ENCODE measurements at places on chromosomes 6 and 20.

- peaks cover 15% of the 10 kb centered on the region for H3K27me3 ChIP-seq
- H3K4me3 ChIP-seq: no peak overlapping the region
- H3K4me1 ChIP-seq: peaks cover 18% of the 10 kb centered on the region
- no peak for DNase-seq
- H3K36me3 ChIP-seq: no peaks in the 10 kb centered on the region
These were observed 6.9 kb downstream of the SNAP25 start for GRCh38 chr20:10225439-10226060.

DNA sequence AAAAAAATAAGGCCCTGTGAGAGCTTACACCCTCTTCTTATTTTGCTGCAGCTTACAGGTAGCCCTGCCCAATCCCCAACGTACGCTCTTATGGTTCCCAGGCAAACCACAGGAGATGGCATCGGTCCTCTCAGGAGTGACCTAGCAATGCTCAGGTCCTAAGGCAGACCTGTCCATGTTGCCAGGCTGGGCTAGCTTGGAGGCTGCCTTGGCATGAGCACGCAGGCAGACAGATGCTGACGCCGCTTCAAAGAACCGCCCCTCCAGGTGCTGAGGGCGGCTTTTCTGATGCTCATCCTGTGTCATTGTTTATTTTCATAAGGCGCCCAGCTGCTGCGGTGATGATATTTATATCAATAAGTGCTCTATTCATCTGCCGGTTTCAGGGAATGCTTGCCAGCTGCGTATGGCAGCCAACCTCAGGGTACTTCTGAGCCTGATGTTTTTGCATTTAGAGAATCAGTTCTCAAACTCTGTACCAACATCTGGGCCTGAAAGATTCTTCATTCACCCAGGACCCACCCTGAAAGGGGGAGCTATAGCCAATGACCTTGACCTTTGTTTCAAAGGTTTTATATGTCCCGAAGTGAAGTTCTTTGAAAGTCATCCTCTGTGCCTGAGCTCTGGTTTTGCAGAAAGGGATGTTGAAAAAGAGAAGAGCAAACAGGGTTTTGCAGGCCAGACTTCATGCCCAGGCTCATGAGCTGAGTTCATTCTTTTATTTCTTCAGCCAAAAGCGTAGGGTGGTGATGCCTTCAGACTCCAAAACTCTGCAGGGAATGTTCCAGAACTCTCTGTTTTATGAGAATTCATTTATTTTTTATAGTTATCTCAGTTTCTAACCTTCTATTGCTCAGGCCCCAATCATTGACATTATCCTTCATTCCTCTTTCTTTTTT, 475.6 kb upstream of the CHD6 start:
- no peak overlapping the region for H3K27ac ChIP-seq
- peaks cover 71% of the 10 kb centered on the region for H3K27me3 ChIP-seq
- H3K4me1 ChIP-seq: no peaks in the 10 kb centered on the region
- H3K4me3 ChIP-seq: no peak overlapping the region
- DNase-seq: no peak

DNA sequence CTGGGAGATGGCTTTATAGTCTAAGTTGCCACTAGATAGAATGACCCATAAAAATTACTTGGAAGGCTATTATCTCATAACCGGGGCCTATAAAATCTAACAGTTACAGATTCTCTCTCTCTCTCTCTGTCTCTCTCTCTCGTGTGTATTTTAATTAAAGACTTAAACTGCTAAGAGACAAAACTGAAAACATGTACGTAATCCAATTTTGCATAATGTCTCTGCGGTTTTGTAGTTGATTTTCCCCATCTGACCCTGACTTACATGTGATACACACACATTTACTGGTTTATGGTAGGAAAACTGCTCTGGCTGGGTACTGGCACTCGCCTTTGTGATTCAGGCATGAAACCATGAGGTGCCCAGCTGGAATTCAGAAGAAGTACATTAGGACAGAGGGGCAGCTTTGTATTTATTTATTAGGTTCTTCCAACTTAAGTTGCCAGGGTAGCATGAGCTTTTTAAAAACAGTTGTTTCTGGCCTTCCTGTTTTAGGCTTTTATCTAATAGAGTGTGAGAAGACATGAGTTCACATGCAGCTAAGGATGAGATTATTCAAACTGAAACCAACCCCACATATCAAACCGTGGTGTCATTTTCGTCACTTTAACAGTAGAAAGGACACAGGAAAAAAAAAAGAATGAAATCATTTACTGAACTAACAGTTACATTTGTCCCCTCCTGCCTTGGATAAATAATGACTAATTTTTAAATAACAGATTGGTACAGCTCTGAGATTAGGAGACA, 182.5 kb downstream of the GMPR start:
- H3K4me1 ChIP-seq: no peaks in the 10 kb centered on the region
- no peaks in the 10 kb centered on the region for H3K36me3 ChIP-seq
- no peaks in the 10 kb centered on the region for H3K27me3 ChIP-seq
- no peak overlapping the region for H3K27ac ChIP-seq

DNA sequence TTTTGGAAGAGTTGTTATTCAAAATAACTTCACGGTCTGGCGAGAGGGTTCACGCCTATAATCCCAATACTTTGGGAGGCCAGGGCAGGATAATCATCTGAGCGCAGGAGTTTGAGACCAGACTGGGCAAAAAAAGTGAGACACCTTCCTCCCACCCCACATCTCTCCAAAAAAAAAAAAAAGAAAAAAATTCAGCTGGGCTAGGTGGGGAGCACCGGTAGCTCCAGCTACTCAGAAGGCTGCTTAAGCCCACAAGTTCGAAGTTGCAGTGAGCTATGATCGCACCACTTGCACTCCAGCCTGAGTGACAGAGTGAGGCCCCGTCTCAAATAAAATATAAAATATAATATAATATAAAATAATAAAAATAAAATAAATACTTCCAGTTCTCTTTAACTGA, 10.4 kb downstream of the OR2B2 start:
- no peaks in the 10 kb centered on the region for H3K27me3 ChIP-seq
- no peak for DNase-seq
- no peaks in the 10 kb centered on the region for H3K36me3 ChIP-seq

- H3K4me3 ChIP-seq: no peak overlapping the region
- DNase-seq: no peak
- H3K27me3 ChIP-seq: no peaks in the 10 kb centered on the region
- peaks cover 14% of the 10 kb centered on the region for H3K36me3 ChIP-seq
- no peak overlapping the region for H3K27ac ChIP-seq
These were observed 21.9 kb downstream of the NEDD9 start for GRCh38 chr6:11210386-11211138.

DNA sequence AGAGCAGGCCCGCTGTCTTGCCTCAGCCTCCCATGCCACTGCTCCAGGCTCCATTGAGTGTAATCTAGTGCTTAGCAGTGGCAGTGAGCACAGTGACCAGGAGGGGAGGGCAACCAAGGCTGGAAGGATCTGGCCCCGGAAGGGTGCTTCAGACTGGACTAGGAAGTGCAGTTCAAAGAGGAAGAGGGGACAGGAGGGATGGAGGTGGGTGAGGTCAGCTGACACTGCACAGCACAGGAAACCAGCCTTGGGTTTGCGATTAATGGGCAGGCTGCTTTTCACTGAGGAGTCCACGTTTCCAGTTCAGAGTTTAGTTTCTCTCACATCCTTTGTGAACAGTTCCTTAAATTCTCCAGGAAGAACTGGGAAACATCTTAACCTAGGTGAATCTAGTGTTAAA, 46.9 kb downstream of the CDS2 start:
- H3K27ac ChIP-seq: no peak overlapping the region
- no peak for DNase-seq
- no peak overlapping the region for H3K4me3 ChIP-seq

DNA sequence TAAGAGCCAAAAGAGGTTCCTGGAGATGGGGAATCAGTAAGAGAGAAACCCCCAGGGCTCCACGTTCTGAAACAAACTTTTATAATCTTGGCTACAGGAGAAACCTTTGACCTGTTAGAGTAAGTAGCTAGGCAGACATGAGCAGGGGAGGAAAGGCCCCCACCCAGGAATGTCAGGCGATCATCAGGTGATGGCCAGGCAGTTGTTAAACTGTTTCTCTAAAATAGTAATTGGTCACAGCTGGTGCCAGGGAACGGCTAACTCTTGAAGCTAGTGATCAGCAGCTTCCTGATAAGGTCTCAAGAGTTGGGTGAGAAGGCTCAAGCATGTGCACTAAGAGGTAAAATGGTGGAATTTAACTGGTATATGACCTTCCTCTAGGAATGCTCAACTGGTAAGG, 263.8 kb downstream of the HDGFL1 start:
- DNase-seq: no peak
- peaks cover 13% of the 10 kb centered on the region for H3K4me1 ChIP-seq
- H3K36me3 ChIP-seq: no peaks in the 10 kb centered on the region
- H3K27ac ChIP-seq: no peak overlapping the region

GRCh38 chr6:2552526-2553154, 198.1 kb downstream of the MYLK4 start:
- no peak overlapping the region for H3K4me3 ChIP-seq
- no peak overlapping the region for H3K27ac ChIP-seq
- peaks cover 11% of the 10 kb centered on the region for H3K4me1 ChIP-seq
- H3K27me3 ChIP-seq: no peaks in the 10 kb centered on the region

DNA sequence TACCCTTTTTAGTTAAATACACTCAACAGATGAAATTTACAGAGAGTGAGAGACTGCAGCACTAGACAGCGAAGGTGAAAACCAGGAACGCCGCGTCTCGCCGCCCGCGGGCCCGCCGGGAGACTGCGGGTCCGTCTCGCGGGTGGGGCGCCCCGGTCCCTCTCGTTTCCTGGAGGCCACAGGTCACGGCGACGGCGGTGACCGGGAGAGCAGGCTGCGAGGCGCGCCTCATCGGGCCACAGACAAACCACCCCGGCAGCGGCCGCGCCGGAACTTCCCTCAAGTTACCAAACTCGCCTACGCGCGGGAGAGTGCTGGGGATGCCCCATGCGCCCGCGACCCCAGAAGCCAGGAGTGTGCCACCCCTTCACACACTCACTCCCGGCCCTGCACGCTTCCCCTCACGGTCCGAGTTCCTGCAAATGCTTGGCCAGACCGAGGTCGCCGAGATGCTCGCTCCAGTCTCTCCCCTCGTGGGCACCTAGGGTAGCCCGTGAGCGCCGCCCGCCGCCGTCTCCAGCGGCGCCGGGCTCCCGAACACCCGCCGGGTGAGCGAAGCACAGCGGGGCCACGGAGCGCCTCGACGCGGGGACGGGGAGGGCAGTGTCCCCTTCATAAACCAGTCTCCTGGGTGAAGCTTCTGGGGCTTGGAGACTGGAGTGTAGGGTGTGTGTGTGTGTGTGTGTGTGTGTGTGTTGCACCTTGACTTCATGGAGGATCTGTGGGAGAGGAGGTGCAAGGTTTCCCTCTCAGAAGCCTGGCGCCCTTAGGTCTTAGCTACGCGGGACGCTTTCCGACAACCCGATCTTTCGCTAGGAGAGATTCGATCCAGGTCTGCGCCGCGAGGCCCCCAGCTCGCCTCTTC, 1.4 kb downstream of the BACH2 start:
- no peak overlapping the region for H3K27ac ChIP-seq
- H3K27me3 ChIP-seq: 0 out of 2 replicates have a peak, but pooled peaks cover 5% of the 10 kb centered on the region
- no peaks in the 10 kb centered on the region for H3K36me3 ChIP-seq
- peaks cover 9% of the 10 kb centered on the region for H3K4me1 ChIP-seq
- peak overlapping the region; percentile 57 for H3K4me3 ChIP-seq

GRCh38 chr6:3875486-3875885, 26.3 kb downstream of the FAM50B start:
- no peak overlapping the region for H3K4me3 ChIP-seq
- H3K4me1 ChIP-seq: no peaks in the 10 kb centered on the region
- no peak overlapping the region for H3K27ac ChIP-seq

GRCh38 chr6:154154389-154154967, 115.4 kb downstream of the OPRM1 start:
- no peak for DNase-seq
- H3K27ac ChIP-seq: no peak overlapping the region
- H3K4me1 ChIP-seq: 0 out of 2 replicates have a peak, but pooled peaks cover 3% of the 10 kb centered on the region
- H3K27me3 ChIP-seq: no peaks in the 10 kb centered on the region
- H3K4me3 ChIP-seq: no peak overlapping the region
- H3K36me3 ChIP-seq: no peaks in the 10 kb centered on the region

DNA sequence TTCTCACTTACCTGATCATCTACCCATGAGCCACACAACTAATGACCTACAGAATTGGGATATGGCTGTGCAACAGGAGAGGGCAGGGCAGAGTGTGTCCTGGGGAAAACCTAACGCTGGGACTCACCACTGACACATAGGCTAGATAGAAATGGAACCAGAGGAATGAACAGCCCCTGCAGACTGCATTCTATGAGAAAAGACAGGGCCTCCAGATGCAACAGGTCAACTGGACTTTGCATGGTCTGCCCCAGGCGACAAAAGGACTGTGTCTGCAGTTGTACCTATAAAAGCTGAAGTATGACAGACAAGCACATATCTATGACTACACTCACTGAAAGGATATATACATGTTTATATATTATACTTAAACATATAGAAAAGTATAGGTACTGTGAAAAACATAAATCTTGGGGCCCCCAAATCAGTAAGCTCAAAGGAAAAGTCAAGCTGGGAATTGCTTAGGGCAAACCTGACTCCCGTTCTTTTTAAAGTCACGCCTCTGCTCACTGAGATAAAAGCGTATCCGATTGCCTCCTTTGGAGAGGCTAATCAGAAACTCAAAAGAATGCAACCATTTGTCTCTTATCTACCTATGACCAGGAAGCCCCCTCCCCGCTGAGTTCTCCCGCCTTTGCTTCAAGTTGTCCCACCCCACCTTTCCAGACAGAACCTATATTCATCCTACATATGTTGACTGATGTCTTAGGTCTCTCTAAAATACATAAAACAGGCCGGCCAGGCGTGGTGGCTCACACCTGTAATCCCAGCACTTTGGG, 68.5 kb downstream of the EPB41L2 start:
- H3K27ac ChIP-seq: no peak overlapping the region
- H3K4me1 ChIP-seq: peaks cover 25% of the 10 kb centered on the region

DNA sequence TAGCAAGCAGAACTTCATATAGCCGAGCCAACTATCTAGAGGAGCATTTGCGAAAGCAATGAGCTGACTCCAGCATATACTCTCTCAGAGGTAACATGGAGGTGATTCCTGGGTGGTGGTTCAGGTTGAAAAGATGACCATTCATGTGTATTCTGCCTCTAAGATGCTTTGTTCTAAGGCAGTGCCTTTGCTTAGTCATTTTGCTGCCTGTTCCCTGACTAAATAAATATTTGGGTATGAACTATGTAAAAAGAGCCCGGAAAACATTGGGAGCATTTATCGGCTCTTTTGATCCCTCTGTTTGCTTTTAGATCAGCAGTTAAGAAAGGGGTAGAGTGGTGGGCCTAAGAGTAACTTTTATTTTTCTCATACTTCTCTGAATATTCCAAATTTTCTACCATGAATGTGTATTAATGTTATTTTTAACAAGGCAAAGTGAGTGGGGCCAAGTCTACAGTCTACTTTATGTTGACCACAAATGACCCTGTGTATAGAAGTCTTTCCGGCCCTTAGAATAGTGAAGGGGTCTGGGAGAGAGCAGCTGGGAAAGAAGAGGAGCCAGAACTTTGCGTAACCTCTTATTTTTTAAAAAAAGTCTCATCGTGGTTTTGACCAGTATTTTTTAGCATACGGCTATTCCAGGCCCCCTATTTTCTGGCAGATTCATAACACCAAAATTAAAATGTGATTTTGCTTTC, 206.5 kb upstream of the EYA4 start:
- no peaks in the 10 kb centered on the region for H3K27me3 ChIP-seq
- H3K4me3 ChIP-seq: no peak overlapping the region
- H3K36me3 ChIP-seq: no peaks in the 10 kb centered on the region
- DNase-seq: no peak
- H3K4me1 ChIP-seq: no peaks in the 10 kb centered on the region
- no peak overlapping the region for H3K27ac ChIP-seq

- H3K27ac ChIP-seq: no peak overlapping the region
- DNase-seq: no peak
- H3K36me3 ChIP-seq: no peaks in the 10 kb centered on the region
- no peak overlapping the region for H3K4me3 ChIP-seq
These were observed 78.2 kb upstream of the NXT1 start for GRCh38 chr20:23272176-23273029.

All from PC-9 (cell line).